NB4 (cell line): ENCODE measurements at places on chromosomes 1 and 21.

GRCh38 chr1:203214871-203215270, 14.6 kb downstream of the CHIT1 start:
- DNase-seq: peak; percentile 42

DNA sequence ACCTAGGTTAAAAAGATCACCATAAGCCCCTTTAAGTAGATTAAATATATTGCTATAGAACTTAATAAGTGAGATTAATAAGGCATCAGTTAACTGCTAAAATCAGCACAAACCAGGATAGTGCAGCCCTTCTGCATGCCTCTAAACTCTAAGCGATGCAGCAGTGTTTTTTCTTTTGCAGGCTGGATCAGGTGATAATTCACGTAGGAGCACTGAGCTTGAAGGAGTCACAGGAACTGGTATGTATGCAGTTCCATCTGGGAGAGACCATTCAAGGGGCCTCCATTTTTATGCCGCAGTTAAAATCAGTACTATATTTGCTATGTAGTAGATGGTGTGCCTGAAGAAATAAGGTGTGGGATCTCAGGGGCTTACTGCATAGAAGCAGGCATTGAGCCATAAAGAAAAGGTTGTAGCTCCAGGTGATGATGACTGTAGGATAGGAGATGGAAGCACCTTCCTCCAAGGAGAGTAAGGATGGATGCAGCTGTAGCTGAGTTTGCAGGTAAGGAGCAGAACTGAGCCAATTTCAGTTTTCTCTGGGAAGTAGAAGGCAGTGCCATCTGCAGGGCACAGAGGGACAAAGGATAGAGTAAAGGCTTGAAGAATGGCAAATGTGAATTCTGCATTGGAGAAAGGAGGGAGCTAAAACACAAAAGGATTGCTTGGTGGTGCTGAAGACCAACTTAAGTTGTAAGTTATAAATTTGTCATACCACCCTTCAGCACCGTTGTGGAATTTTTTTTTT, 22.6 kb downstream of the NPL start:
- no peak for DNase-seq

DNA sequence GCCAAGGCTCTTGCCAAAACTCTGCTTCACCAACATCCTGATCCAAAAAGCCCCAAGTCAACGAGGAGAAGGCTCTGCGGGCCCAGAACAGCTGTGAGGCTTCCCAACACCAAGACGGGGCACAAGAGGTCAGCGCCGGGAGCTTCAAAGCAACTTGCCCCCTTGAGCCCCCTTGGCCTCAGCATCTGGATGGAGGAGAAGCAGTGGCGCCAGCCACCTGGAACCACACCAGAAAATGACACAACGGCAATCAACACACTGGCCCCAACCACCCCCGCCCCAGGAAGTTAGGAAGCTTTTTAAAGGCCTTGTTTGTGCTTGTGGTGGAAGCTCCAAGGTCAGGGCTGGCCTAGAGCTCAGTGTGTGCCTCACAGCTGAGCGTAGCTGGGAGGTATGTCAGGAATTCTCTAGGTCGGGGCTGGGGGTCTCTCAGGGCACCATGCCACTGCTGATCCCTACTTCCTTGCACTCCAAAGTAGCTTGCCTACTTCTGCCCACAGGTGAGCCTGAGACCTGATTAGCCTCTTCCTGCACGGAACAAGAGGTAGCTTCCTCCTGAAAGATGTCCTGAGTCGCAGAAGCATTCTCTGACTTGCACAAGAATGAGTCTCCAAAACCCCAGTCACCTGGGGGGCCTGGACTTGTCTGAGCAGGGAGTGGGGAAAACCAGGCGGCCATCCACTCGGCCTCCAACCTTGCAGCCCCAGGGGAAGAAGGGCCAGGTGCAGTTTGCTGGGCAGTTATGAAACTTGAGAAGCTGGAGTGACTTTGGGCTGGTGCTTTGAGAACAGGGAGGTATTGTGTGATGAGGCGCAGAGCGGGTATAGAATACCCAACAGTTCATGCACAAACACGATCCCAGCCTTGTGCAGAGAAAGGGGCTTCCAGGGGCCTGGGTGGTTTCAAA, 9.7 kb upstream of the SRP9 start:
- no peak for DNase-seq

- DNase-seq: no peak
These were observed 133.6 kb upstream of the C1orf174 start for GRCh38 chr1:4033713-4034112.

- DNase-seq: no peak
These were observed 5.1 kb downstream of the HOOK1 start for GRCh38 chr1:59819566-59820438.

DNA sequence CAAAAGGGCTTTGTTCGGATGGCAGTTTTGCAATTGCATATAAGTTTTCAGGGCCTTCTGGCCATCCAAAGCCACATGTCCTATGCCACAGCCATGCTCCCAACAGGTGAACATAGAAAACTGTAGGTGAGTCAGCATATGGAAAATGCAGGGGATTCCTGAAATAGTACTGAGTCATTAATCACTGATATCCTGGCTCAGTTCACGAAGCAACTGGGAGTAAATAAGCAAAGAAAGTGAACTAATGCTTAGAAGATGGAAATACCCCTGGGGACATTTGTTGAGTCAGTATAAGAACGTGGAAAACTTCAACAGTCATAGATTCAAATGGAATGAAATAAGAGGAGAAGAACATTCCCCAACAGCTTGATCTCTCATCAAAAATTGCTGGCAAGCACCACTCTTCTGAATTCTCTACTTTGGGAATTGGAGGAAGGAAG, 148.9 kb upstream of the RUNX1 start:
- no peak for DNase-seq

- no peak for DNase-seq
These were observed 56.6 kb downstream of the PLXNA2 start for GRCh38 chr1:208187499-208188041.

- no peak for DNase-seq
These were observed 15.4 kb upstream of the GPR37L1 start for GRCh38 chr1:202107321-202107761.

DNA sequence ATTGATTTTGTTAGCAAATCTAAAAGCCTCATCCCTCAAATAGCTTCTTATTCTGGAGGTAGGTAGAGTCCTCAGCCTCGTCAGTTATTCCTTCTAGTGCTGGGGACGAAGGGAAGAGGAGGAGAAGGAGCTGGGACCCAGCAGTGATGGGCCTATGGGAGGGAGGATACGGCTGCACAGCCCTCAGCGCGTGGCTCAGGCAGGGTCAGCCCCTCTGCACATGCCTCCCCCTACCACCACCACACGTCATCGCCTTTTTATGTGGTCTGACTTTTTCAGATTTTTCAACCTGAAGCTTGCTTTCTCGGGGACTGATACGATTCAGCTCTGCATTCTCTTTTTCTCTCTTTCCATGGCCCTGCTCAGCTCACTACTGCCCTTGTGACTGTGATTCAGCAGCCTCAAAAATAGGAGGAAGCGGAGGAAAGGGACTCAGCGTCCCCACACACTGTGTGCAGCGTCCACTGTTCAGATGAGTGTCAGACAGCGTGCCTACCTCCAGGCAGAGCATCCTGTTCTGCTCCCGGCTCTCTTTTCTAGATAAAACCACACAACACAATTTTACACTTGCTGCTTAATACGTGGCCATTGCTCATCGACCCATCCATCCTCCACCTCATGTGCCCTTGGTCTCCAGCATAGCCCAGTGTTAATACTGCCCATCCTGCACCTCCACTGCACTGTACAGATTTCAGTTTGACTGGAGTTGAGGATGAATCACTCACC, 827 bp downstream of the OR2B11 start:
- no peak for DNase-seq

DNA sequence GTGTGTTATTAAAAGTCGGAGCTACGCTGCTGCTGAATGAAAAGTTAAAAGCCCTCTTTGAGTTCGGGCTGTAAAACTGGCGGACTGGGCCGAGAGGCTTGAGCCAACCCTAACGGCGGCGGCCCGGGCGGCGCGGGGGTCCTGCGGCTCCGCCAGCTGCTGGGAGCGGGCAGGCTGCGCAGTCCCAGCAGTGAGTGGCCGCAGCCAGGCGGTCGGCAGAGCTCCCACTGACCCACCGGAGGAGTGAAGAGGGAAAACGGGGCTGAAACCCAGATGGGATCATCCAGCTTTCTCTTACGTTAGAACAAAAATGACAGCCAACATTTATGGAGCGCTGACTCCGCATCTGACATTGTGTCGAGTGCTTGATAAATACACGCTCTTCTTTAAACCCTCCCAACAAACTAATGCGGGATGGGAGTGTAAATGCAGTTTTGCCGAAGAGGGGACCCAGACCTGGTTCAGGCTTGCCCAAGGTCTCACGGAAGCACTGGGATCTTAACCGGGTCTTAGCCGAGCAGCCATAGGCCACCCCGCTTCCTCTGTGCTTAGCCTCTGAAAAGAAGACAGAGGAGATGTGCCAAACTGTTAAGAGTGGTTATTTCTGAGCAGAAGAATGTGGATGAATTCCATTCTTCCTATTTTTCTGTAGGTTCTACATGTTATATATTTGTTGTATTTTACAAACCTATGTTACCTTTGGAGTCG, 3.5 kb downstream of the GRHL3 start:
- peak; percentile 19 for DNase-seq

- no peak for DNase-seq
These were observed 35.5 kb downstream of the CACHD1 start for GRCh38 chr1:64505232-64505943.

GRCh38 chr1:109677459-109677858, 9.6 kb downstream of the GSTM2 start:
- no peak for DNase-seq

DNA sequence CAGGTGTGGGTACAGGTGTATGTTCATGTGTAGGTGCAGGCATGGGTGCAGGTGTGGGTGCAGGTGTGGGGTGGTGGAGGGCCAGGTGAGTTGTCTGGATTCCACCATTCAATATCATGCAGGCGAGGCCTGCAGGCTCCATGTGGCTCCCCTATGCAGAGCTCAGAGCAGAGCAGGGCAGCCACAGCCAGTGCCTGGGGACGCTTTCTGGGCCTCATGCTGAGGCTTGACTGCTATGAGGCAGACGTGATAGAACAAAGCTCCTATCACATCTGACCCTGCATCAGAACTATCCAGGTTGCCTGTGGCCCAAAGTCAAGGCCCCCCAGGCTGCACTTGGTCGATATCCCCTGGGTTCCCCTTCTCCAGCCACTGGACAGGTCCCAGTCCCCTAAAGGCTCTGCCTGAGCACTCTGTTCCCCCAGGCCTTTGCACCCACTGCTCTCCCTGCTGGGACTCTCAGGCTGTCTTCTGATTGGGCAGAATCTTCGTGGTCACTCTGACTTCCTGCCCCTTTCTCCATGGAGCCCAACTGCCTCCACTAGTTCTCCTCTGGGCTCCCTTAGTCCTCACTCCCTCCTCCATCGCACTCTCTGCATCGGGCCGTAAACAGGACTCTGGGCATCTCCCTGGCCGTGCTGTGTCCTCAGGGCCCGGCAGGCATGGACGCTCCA, 78.6 kb upstream of the ACTL8 start:
- DNase-seq: no peak

DNA sequence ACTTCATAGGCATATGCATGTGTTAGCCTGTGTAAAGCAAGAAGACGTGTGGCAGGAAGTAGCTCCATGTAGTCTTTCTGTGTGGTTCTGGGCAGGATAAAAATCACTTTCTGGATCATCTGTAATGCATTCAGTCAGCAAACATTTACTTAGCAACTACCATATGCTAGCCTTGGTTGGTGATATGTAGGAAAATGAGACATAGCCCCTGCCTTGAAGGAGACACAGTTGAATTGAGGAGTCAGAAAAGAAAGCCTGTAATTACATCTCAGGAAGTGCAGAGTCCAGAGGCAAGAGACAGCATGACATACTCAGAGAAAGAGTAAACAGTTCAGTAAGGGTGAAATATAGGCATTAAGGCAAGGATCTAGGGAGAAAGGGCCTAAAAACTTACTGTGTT, 38.5 kb downstream of the DAB1 start:
- no peak for DNase-seq

DNA sequence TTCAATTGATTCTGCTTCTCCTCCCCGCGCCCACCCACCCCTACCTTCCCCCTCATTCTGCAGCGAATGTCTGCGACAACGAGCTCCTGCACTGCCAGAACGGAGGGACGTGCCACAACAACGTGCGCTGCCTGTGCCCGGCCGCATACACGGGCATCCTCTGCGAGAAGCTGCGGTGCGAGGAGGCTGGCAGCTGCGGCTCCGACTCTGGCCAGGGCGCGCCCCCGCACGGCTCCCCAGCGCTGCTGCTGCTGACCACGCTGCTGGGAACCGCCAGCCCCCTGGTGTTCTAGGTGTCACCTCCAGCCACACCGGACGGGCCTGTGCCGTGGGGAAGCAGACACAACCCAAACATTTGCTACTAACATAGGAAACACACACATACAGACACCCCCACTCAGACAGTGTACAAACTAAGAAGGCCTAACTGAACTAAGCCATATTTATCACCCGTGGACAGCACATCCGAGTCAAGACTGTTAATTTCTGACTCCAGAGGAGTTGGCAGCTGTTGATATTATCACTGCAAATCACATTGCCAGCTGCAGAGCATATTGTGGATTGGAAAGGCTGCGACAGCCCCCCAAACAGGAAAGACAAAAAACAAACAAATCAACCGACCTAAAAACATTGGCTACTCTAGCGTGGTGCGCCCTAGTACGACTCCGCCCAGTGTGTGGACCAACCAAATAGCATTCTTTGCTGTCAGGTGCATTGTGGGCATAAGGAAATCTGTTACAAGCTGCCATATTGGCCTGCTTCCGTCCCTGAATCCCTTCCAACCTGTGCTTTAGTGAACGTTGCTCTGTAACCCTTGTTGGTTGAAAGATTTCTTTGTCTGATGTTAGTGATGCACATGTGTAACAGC, 339.9 kb downstream of the NTNG1 start:
- no peak for DNase-seq

GRCh38 chr21:26280775-26281174, 110.2 kb upstream of the APP start:
- no peak for DNase-seq

DNA sequence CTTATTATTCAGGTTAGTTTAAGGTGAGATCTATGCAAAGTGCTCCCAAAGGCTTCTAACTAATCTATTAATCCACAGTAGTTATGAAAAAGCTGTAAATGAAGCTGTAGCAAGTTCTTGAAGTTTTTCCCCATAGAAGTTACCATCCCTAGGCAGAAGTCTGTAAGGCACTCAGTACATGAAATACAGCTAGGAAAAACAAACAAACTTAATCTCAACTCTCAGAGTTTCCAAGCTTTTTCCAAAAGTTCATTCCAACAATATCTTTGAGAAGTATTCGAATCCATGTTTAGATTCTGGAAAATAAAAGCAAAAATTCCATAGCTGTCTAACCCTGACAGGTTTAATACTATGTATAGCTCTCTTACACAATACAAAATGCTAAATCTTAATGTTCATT, 41.2 kb downstream of the SORT1 start:
- no peak for DNase-seq

- peak; percentile 67 for DNase-seq
These were observed 29.0 kb downstream of the TRIM62 start for GRCh38 chr1:33152685-33153432.

GRCh38 chr1:64100791-64101190, 102.6 kb upstream of the UBE2U start:
- no peak for DNase-seq

- no peak for DNase-seq
These were observed 30.9 kb upstream of the NEXN start for GRCh38 chr1:77857552-77857951.

GRCh38 chr1:181028196-181028595, 5.5 kb upstream of the STX6 start:
- DNase-seq: no peak

- no peak for DNase-seq
These were observed 92.3 kb downstream of the MRPL37 start for GRCh38 chr1:54292002-54292911.

GRCh38 chr1:235649368-235650163, at the start of gene GNG4:
GNG4 (minus strand) TSS chr1:235649784; CDS start chr1:235583838, 65,946 bp downstream.
- DNase-seq: peak; percentile 57

- no peak for DNase-seq
These were observed 47.3 kb upstream of the PLPPR4 start for GRCh38 chr1:99216956-99217355.
